ENCODE measurements at places on chromosomes 13 and 19.

DNA sequence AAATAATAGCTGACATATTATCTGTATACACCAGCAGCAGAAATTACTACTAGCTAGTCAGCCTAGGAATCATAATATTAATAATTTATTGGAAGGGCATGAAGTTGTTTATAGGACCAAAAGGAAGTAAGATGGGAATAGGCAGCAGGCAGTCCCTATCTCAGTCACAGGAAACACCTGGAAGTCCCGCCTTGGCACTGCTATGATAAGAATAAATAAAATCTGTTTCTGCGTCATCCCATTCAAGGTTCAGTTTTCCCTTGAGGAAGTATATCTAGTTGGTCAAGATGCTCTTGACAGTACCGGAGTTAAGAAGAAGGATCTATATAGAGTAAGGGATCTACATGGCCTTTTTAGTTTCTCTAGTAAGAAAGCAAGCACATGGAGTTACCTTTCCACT lies 830.8 kb downstream of the DIAPH3 start:
- DNase-seq, result no peak

DNA sequence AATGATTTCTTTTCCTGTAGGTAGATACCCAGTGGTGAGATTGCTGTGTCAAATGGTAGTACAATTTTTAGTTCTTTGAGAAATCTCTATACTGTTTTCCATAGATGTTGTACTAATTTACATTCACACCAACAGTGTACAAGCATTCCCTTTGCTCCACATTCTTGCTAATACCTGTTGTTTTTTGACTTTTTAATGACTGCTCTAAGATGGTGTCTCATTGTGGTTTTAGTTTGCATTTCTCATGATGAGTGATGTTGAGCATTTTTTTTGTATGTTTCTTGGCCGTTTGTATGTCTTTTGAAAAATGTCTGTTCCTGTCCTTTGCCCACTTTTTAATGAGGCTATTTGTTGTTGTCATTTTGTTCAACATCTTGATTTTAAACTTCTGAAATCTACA lies 103.3 kb downstream of the DGKH start:
- no peak for DNase-seq

DNA sequence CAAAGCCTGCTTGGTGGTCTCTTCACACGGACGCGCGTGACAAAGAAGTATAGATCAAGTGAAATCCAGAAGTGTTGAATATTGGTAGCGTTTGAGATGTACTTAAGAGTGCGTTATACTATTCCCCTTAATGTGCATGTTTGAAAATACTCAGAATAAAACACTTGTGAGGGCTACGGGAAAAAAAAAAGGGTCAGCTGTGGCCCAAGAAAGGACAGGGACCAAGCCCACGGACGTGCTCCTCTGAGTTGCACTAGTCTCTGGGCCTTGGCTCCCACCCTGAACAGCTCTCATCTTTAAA lies 622 bp upstream of the RBM42 start:
- no peak for DNase-seq

DNA sequence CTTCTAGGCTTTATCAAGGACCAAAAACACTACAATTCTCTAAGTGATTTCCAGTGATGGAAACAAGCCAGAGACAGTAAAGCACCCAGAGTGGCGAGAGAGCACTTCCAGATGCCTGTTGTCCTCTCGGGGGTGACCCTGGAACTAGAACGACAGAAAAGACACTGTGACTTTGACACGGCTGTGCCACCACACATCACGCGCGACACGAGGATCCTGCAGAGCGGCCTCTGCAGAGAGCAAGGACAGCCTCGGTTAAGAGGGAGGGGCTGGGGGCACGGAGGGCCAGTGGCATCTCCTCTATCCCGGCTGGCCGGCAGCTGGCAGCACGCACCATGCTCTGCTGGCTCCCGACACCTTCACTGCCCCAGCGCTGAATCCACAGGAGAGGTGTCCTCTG lies 42.3 kb downstream of the SUGP2 start:
- DNase-seq, result no peak

- no peak for DNase-seq
Measured at GRCh38 chr13:30024125-30024865, 173.9 kb upstream of the UBL3 start.

- DNase-seq, result no peak
Measured at GRCh38 chr19:18501832-18502231, 20.0 kb downstream of the ELL start.

DNA sequence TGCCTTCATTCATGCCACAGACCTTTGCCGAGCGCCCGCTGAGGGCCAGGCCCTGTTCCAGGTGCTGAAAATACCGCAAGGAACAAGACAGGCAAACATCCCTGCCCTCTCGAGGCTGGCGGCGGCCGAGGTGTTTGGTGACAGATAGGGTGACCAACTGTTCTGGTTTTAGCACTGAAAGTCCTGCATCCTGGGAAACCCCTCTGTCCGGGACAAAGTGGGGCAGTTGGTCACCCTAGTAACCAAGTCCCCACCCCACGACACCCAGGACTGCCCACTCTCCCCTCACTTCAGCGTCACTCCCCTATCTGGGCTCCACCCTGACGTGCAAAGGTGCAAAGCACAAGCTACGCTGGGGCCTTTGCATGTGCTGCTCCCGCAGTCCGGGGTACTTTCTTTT lies 17.3 kb downstream of the ZBTB7A start:
- DNase-seq, result no peak

- no peak for DNase-seq
Measured at GRCh38 chr13:23609874-23610576, 39.8 kb downstream of the TNFRSF19 start.

DNA sequence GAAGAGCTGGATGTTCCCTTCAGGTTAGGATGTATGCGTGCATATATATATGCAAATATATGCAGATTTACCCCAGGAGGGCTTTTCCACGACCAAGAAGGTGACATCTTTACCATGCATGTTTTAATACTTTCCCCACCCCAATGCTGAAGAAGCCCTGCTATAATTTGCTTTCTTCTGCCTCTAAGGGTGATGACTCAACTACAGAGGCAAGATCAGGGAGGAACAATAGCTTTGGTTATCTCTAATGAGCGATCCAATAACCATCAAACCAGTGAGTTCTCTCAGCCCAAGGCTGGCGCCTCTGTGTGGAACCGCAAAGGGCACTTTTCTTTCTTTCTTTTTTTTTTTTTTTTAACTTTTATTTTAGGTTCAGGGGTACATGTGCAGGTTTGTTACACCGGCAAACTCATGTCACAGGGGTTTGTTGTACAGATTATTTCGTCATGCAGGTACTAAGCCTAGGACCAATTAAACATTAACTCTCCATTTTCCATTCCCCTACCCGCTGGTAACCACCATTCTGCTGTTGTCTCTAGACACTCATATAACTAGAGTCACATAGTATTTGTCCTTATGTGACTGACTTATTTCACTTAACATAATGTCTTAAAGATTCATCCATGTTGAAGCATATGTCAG lies 25.7 kb upstream of the UBE2L5 start:
- no peak for DNase-seq

- no peak for DNase-seq
Measured at GRCh38 chr13:109673477-109673876, 112.9 kb downstream of the IRS2 start.

DNA sequence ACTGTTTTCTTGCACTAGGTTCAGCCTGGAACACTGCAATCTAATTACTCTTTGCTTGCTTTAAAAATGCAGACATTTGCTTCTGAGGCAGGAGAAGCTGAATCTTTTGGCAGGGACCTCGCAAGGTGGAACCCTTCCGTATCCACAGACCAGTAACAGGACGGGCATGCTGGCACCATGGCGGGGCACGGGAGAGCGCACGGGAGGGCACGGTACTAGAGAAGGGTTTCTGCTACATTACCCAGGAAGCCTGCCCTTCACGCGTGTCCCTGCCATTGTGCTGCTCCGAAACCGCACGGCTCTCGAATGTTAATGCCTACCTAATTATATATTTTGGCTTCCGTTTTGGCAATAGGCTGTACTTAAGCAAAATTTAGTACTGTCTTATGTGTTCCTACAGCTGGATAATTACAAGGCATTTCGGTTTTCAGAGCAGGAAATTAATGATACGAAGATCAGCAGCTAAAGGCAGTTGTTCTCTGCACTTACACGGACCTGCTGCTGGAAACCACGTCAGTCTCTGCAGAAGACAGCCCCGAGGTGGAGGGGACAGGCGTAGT lies 430.4 kb downstream of the IRS2 start:
- DNase-seq, result no peak

- no peak for DNase-seq
Measured at GRCh38 chr13:91351980-91352379, 4.5 kb downstream of the MIR17HG start.

DNA sequence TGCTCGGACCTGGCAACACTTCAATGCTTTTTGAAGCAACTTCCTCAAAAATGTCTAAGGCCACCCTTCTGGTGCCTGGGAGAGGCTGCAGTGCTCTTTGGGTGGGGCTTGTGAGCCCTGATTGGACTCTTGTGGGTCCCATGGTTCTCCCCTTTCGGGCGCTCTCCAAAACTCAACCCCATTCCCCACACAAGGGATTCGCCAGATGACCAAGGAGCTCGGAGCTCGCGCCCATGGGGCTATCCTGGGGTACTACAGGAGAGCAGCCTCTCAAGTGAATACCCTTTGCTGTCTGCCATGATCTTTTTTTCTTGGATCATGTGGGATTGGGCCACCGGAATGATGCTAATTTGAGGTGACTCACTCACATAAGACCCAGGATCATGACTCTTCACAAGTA lies 29.7 kb upstream of the KL start:
- DNase-seq, result no peak

DNA sequence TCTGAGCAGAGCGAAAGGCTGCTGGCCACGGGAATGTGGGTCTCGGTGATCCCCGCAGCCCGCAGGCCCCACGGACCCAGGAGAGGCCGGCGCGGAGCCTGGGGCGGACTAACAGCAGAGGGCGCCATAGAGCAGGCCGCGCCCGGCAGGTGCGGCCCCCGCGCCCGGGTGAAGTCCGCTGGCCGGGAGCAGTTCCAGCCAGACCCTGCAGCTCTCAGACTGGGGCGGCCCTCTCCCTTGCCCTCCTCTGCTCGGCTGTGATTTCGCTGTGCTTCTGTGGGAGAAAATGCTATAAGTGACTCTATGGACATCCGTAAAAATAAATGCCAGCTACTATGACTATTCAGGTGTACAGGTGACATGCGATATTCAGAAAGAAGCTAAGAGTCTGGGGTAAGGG lies 37.7 kb downstream of the GSX1 start:
- peak; percentile 40 for DNase-seq

GRCh38 chr19:33274663-33275558 lies 27.4 kb downstream of the CEBPA start:
- DNase-seq, result no peak

GRCh38 chr19:11191273-11191755 lies 6.0 kb downstream of the KANK2 start:
- no peak for DNase-seq

DNA sequence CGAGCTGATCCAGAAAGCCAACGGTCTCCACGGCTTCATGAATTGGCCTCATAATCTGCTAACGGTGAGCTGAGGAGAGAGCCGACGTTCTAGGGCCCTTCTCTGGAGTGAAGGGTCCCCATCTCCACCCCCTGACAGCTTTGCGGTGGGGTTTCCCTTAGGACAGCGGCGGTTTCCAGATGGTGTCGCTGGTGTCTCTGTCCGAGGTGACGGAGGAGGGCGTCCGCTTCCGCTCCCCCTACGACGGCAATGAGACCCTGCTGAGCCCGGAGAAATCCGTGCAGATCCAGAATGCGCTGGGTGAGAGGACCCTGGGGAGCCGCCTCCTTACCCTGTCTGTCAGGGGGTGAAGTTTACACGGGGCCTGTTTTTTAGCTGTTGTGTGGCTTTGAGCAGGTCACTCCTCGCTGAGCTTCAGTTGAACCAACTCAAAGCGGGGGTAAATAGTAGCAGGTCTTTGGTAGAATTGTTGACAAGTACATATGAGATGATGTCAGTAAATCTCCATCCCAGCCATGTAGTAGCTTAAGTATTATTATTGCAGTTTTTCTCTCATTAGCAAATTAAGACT lies 801 bp downstream of the QTRT1 start:
- no peak for DNase-seq

GRCh38 chr13:27599845-27600553 lies 20.3 kb downstream of the LNX2 start:
- DNase-seq, result no peak

DNA sequence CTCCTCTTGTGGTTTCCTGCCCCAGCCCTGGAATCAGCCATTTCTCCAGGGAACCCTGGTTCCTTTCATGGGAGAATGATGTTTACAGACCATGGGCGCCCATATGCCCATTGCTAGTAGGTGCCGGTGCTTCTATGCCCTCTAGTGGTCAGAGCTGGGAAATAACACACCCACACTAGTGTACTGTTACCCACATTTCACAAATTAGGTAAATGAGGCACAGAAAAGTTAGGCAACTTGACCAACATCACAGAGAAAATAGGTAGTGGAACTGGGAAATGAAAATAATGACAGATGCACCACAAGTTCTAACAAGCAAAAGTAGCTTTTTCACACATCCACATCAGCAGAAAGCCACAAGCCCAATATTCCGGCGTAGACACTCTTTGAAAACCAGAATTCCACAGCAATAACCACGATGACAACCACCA lies 1.3 kb upstream of the CEACAM3 start:
- DNase-seq, result peak; percentile 41

DNA sequence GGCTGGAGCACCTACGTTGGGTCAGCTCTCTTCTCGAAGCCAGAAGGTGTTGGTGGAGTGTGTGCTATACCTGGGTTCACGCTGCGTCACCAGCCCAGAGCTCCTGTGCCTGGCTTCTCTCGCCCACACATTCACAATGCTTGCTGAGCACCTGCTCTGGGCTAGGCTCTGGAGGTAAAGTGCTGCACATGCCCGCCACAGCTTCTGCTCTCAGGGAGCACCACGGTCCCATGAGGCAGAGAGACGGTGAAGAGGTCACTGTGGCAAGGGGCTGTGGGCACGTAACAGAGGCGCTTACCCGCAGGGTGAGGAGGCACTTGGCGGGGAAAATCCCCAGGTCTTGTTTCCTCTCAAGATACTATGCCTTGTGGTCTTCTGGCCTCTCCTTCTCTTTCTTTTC lies 174.2 kb downstream of the TEX29 start:
- no peak for DNase-seq
